ENCODE measurements at places on chromosomes 7 and 10.

- H3K27ac ChIP-seq: no peak overlapping the region
- peaks cover 24% of the 10 kb centered on the region for H3K4me1 ChIP-seq
- no peak overlapping the region for H3K4me3 ChIP-seq
- H3K27me3 ChIP-seq: no peaks in the 10 kb centered on the region
These were observed 26.6 kb downstream of the FAM3C start for GRCh38 chr7:121369462-121369861.

DNA sequence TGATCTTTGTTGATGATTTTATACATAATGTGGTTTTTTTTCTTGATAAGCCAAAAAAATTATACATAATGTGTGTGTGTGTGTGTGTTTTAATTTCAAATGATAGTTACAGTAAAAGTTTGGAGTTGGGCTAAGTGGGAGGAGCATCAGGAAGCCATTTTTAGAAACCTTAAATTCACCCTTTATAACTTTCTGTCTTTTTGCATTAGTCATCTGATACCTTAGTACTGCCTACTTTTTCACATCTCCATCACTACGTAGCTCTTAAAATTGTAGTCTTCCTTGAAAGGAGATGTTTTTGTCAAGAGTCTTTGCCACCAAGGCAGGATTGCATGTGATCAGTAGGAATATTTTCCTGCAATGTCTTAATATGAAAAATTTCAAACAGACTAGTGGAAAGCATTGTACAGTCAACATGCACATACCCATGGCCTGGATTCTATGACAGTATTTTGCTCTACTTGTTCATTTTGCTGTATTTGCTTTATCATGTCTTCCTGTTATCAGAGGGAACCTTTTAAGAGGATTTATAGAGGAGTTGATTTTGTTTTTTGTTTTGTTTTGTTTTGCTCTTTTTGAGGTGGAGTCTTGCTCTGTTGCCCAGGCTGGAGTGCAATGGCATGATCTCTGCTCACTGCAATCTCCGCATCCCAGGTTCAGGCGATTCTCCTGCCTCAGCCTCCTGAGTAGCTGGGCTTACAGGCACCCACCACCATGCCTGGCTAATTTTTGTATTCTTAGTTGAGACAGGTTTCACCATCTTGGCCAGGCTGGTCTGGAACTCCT is 67.3 kb downstream of the DAGLB start:
- no peak for DNase-seq
- H3K27me3 ChIP-seq: peaks cover 5% of the 10 kb centered on the region
- H3K36me3 ChIP-seq: peaks cover 34% of the 10 kb centered on the region
- no peak overlapping the region for H3K4me3 ChIP-seq
- H3K27ac ChIP-seq: peak overlapping the region; percentile 35

GRCh38 chr7:80443325-80443724 is 68.5 kb downstream of the GNAT3 start:
- peaks cover 51% of the 10 kb centered on the region for H3K4me1 ChIP-seq
- no peak overlapping the region for H3K4me3 ChIP-seq
- no peaks in the 10 kb centered on the region for H3K27me3 ChIP-seq
- H3K27ac ChIP-seq: no peak overlapping the region

GRCh38 chr10:44981172-44982113 is 2.8 kb upstream of the DEPP1 start:
- peak overlapping the region; percentile 100 for H3K27ac ChIP-seq
- DNase-seq: peak; percentile 91
- H3K36me3 ChIP-seq: no peaks in the 10 kb centered on the region
- H3K4me3 ChIP-seq: peak overlapping the region; percentile 81
- no peaks in the 10 kb centered on the region for H3K27me3 ChIP-seq
- peaks cover 50% of the 10 kb centered on the region for H3K4me1 ChIP-seq

DNA sequence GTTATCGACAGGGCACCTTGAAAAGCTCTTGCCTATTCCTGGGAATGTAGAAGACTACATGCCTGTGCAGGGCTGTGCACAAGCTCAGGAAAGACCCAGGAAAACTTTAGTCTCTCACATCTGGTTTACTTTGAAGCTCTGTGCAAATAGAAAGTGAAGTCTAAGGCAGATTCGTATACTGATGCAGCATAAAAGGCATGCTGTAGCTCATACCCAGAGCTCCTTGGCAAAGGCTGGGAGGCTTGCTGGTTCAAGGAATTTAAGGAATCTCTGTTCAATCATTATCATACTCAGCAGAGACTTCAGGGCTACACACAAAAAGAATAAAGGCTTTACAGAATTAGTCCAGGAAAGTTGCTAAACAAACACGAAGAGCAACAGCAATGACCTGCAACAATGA is 192.0 kb downstream of the OTUD1 start:
- H3K4me3 ChIP-seq: no peak overlapping the region
- no peaks in the 10 kb centered on the region for H3K36me3 ChIP-seq
- H3K4me1 ChIP-seq: no peaks in the 10 kb centered on the region
- H3K27me3 ChIP-seq: no peaks in the 10 kb centered on the region
- peak; percentile 1 for DNase-seq
- no peak overlapping the region for H3K27ac ChIP-seq

GRCh38 chr10:77383861-77384553 is 253.6 kb downstream of the KCNMA1 start:
- no peak overlapping the region for H3K27ac ChIP-seq
- no peak for DNase-seq
- peaks cover 2% of the 10 kb centered on the region for H3K27me3 ChIP-seq
- H3K36me3 ChIP-seq: peaks cover 19% of the 10 kb centered on the region

DNA sequence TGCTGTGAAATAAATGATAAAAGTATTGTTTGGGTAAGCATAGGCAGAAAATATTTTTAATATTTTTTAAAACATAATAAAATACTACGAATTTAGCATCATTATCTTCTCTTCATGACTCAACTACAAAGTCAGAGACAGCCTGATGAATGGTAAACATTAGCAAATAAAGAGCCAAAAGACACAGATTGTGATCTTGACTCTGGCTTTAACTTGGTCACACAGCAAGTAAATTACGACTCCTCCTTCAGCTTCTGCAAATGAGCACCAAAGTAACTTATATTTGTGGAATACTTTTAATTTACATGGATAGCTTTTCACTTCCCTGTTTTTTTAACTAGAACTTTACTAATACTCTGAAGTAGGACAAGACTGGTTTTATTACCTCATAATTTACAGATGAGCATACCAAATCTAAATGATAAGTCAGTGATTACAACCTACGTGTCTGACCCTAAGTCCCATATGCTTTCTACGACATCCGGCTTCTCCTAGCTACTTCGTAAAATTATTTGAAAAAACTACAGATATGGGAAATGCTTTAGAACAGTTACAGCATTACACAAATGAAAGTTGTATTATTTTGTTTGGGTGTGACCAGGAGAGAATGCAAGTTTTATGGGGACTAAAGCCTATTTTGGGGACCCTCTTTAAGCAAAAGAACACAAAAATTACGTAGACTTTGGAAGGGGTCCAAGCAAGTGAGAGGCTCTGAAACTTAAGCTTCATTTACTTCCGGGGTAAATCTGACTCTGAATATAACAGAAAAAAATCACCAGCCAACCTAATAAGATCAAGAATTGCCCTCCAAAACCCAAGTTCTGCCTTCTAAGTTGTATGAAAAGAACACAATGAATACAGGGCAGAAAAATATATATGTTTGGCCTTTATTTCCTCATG is 133.8 kb downstream of the CPEB3 start:
- no peaks in the 10 kb centered on the region for H3K36me3 ChIP-seq
- peak overlapping the region; percentile 49 for H3K27ac ChIP-seq
- peak overlapping the region; percentile 16 for H3K4me3 ChIP-seq
- DNase-seq: no peak

GRCh38 chr10:132556994-132557441 is 19.4 kb downstream of the INPP5A start:
- no peak for DNase-seq
- no peak overlapping the region for H3K4me3 ChIP-seq
- no peaks in the 10 kb centered on the region for H3K27me3 ChIP-seq
- no peak overlapping the region for H3K27ac ChIP-seq
- peaks cover 22% of the 10 kb centered on the region for H3K4me1 ChIP-seq

GRCh38 chr10:29692121-29692539 is 57.4 kb upstream of the SVIL start:
- H3K27me3 ChIP-seq: peaks cover 10% of the 10 kb centered on the region
- H3K27ac ChIP-seq: no peak overlapping the region
- H3K4me1 ChIP-seq: peaks cover 21% of the 10 kb centered on the region

DNA sequence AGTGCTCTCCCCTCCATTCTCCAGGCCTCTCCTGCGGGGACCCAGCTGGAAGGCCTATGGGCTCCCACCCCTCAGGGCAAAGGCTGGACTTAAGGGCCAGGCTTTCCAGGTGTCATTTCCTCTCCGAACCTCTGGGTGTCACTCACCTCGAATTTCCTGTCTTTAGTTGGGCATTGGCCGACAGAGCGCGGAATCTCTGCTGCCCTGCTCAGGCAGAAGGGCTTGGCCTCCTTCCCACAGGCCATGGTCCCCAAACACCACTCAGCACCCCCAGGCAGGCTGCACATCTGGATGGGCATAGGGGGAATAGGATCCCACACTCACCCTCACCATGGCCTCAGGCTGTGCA is 212.9 kb downstream of the CCSER2 start:
- H3K36me3 ChIP-seq: peaks cover 7% of the 10 kb centered on the region
- peak overlapping the region; percentile 82 for H3K4me3 ChIP-seq
- H3K27me3 ChIP-seq: peaks cover 8% of the 10 kb centered on the region
- DNase-seq: no peak
- peaks cover 58% of the 10 kb centered on the region for H3K4me1 ChIP-seq

GRCh38 chr10:132506711-132507408 is 30.7 kb upstream of the INPP5A start:
- peak; percentile 50 for DNase-seq
- H3K36me3 ChIP-seq: no peaks in the 10 kb centered on the region
- no peak overlapping the region for H3K27ac ChIP-seq
- no peak overlapping the region for H3K4me3 ChIP-seq
- peaks cover 7% of the 10 kb centered on the region for H3K4me1 ChIP-seq

GRCh38 chr10:104020020-104020419 is 53.1 kb downstream of the SLK start:
- H3K4me1 ChIP-seq: peaks cover 35% of the 10 kb centered on the region
- DNase-seq: peak; percentile 43
- no peak overlapping the region for H3K4me3 ChIP-seq
- peak overlapping the region; percentile 33 for H3K27ac ChIP-seq

- H3K4me1 ChIP-seq: peaks cover 27% of the 10 kb centered on the region
- H3K27me3 ChIP-seq: peaks cover 3% of the 10 kb centered on the region
- no peak for DNase-seq
- H3K36me3 ChIP-seq: no peaks in the 10 kb centered on the region
These were observed 3.3 kb upstream of the CYP51A1 start for GRCh38 chr7:92137557-92137956.

DNA sequence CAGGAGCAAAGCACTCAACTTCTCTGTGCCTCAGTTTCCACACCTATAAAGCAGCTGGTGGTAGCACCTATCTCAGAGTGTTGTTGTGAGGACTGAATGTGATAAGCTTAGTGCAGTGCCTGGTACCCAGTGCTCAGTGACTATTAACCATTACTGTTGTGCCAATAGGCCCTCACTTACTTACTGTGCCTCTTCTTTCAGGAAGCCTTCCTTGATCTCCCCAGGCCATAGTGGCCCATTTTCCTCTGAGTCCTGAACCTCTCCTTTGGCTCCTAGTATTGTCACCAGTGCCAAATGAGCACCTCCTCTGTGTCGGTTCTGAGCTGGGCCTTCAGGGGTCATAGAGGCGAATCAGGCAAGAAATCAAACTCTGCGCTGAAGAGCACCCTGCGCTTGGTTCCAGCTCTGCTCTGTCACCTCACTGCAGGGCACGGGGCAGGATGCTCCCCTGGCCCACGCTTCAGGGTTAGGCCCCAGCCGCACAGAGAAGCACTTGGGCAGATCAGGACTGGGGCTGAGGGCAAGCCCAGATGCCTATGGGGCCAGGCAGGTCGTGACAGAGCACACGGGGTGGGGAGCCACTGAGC is 2.5 kb downstream of the CALHM1 start:
- no peaks in the 10 kb centered on the region for H3K36me3 ChIP-seq
- H3K4me1 ChIP-seq: peaks cover 18% of the 10 kb centered on the region
- no peak overlapping the region for H3K4me3 ChIP-seq
- no peak overlapping the region for H3K27ac ChIP-seq

- no peaks in the 10 kb centered on the region for H3K36me3 ChIP-seq
- DNase-seq: no peak
- H3K27ac ChIP-seq: no peak overlapping the region
- H3K27me3 ChIP-seq: no peaks in the 10 kb centered on the region
These were observed 67.2 kb downstream of the COBL start for GRCh38 chr7:51249187-51249945.

- H3K4me3 ChIP-seq: no peak overlapping the region
- no peaks in the 10 kb centered on the region for H3K36me3 ChIP-seq
- no peaks in the 10 kb centered on the region for H3K4me1 ChIP-seq
These were observed 407.5 kb upstream of the PRKCQ start for GRCh38 chr10:6987536-6987945.

GRCh38 chr10:14422431-14422830 is 91.7 kb upstream of the FRMD4A start:
- no peaks in the 10 kb centered on the region for H3K36me3 ChIP-seq
- H3K4me1 ChIP-seq: no peaks in the 10 kb centered on the region
- no peak overlapping the region for H3K27ac ChIP-seq
- H3K27me3 ChIP-seq: peaks cover 12% of the 10 kb centered on the region

DNA sequence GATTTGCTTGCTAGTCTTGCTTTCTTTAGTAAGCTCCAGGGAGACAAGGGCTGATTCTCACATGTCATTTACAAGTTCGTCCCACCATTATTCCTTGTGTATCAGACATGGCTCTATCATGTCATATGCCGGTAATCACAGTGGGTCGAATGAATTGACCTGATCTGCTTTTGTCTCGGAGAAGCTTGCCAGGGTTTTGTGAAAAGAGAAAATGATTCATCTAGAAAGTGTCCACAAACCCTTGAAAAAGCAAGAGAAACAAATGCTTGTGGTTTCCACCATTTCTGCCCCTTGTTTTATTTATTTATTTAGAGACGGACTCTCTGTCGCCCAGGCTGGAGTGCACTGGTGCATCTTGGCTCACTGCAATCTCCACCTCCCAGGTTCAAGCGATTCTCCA is 278.5 kb downstream of the TCF7L2 start:
- H3K4me3 ChIP-seq: no peak overlapping the region
- H3K4me1 ChIP-seq: peaks cover 13% of the 10 kb centered on the region
- DNase-seq: peak; percentile 66

DNA sequence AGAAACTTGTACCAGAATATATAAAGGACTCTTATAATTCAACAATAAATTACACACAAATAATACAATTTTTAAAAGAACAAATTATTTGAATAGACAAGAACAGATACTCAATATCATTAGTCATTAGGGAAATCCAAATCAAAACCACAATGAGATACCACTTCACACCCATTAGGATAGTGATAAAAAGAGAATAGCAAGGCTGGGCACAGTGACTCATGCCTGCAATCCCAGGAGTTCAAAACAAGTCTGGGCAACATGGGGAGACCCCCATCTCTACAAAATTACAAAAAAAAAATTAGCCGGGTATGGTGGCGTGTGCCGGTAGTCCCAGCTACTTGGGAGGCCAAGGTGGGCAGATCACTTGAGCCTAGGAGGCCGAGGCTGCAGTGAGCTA is 52.2 kb upstream of the KCNIP2 start:
- no peak overlapping the region for H3K4me3 ChIP-seq
- peaks cover 41% of the 10 kb centered on the region for H3K4me1 ChIP-seq
- no peak overlapping the region for H3K27ac ChIP-seq
- no peak for DNase-seq
- H3K36me3 ChIP-seq: no peaks in the 10 kb centered on the region
- H3K27me3 ChIP-seq: peaks cover 2% of the 10 kb centered on the region

All from HFFc6 (cell line).